ENCODE measurements at places on chromosomes 3 and 15.
A peak's percentile ranks its signal among the peaks of the same experiment; 100 is the strongest.

DNA sequence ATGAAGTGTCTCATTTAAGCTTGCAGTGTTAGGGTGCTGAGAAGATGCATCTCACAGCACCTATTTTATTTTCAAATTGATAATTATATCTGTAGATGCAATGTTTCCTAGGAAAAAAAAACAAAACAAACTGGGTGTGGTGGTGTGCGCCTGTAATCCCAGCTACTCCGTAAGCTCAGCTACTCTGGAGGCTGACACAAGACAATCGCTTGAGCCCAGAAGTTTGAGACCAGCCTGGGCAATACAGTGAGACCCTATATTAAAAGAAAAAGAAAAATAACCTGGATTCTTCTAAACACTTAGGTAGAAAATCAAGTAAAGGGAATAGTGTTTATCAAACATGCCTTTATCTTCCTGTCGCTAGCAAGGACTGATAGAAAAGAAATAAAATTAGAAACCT lies 1.9 kb downstream of the MINDY2 start:
- no peak for DNase-seq

GRCh38 chr15:74278207-74278606 lies 42.1 kb downstream of the CCDC33 start:
- no peak for DNase-seq

- no peak for DNase-seq
Measured at GRCh38 chr15:31409171-31409570, 82.5 kb downstream of the KLF13 start.

DNA sequence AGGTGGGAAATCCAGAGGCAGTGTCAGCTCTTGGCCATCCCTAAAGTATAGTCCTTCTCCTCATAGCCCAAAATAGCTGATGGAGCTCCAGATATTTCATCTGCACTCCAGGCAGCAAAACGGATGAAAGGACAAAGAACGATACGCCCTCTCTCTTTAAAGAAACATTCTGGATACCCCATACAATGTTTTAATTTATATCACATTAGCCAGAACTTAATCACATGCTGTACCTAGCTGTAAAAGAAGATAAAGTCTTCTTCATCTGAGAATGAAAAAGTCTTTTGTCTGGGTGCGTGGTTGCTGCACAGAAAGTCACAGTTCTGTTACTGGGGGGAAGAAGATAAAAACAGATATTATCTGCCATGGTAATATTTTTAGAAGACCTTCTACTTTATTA lies 4.3 kb upstream of the SHC4 start:
- no peak for DNase-seq

DNA sequence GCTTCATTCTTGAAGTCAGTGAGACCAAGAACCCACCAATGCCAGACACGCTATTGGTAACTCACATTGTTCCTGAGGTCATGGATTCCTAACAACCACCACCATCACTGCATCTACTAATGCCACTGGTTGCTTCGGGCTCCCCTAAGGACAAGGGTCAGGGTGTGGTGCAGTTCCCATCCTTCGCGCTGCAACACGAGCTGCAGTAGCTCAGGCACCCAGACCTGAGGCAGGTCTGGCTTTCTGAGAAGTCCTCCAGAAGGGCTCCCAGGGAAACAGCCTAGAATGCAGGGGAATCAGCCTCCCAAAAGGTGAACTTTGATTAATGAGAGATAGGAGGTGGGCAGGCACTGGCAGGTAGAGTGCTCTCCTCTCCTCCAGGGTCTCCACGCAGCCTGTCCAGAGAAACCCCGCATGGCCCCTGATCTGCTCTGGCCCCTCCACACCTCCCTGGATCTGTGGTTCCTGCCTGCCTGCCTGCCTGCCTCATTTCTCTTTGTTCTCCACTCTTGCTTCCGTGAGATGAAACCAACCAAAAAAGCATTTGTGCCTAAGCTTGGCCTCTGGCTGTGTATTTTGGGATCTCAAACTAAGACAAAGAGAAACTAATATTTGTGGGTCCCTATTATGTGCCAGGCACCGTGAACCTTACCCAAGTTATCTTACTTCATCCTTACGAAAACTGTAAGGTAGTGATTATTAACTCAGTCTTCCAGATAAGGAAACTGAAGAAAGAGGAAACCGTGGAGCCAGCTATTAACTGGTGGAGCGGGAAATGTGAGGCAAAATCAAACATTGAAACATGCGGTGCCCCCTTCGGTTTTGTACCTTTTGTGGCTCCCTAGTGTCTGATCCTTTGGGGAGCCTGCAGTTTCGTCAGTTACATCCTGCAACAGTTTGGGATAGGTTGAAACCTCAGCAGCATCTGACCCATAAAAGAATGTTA lies 43.9 kb upstream of the USP3 start:
- no peak for DNase-seq

GRCh38 chr3:176079785-176080184 lies 1117.5 kb downstream of the TBL1XR1 start:
- DNase-seq: no peak

GRCh38 chr3:5187920-5188418 lies 462 bp downstream of the EDEM1 start:
- peak; percentile 32 for DNase-seq

DNA sequence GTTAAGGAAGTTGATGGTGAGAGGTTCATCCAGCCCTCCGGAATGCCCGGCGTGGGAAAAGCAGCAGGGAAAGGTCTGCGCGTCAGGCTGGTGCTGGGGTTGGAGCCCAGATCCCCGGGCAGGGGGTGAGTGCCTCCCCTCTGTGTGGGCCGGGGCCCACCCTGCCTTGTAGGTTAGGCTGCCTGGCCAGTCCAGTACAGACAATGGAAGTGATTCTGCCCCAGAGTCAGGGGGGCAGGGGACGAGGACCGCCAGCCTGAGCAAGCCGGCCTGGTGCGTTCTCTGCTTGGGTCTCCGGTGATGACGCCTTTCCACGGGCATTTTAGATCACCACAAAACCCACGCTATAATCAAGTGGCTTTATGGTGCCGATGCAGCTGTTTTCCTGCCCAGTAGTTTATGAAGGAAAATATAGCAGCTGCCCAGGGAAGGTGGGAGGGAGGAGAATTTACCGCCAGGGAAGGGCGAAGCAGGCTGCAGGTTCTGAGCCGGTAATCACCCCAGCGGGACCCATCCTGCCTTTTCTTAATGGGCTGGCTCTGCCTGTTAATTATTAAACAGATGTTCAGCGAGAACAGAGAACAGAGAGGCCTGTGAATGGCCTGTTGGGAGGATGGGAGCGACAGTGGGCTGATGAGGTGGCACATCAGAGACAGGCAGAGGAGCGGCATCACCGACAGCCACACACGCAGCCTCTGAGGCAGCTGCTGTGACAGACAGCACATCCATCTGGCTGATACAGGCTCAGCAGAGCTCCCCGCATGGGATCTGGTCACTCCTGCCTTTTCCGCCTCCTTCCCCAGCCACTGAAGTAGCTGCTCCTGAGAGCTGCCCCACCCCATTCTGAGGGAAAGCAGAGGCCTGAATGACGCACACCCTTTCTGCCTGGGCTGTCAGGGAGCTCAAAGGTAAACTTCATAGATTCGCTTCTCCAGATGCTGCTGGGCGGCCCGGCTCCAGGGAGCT lies 35.2 kb downstream of the BDH1 start:
- DNase-seq: no peak

- no peak for DNase-seq
Measured at GRCh38 chr3:125398952-125399351, 23.8 kb upstream of the ZNF148 start.

- DNase-seq: no peak
Measured at GRCh38 chr15:75364881-75365280, 3.5 kb downstream of the MAN2C1 start.

- DNase-seq: no peak
Measured at GRCh38 chr3:197960694-197961581, 921 bp downstream of the LMLN start.

GRCh38 chr3:193788189-193788991 lies 195.4 kb downstream of the OPA1 start:
- no peak for DNase-seq

GRCh38 chr15:41494190-41494921 lies 682 bp downstream of the ITPKA start:
- peak; percentile 33 for DNase-seq

GRCh38 chr3:127265581-127265981 lies 22.3 kb downstream of the PRR20G start:
- no peak for DNase-seq

DNA sequence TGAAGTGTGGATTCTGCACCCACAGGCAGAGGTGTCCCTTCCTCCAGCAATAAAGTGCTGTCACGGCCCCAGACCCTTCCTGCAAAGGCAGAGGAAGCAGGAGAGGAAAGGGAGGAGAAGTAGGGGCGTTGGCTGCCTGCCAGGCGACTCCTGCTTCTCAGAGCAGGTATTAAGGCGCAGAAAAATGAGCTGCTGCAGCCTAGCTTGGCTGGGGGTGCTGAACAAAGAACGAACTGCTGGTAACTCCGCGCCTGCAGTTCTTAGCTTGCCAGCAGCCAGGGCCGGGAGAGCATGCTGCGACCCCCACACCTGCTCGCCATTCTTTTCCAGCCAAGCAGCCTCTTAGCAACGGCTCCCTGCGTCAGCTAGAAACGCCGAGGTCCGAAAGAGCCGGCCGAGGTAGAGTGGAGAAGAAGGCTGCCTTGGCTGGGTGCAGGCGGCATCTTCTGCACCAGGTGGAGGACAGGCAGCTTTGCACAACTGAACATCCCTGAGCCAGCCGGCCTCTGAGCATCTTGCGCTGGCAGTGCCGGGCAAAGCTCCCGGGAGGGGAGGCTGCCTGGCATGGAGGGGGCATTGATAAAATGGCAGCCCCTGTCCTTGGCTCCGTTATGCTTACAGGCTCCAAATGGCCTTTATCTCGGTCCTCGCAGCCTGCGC lies 296.0 kb downstream of the MEX3B start:
- DNase-seq: no peak

DNA sequence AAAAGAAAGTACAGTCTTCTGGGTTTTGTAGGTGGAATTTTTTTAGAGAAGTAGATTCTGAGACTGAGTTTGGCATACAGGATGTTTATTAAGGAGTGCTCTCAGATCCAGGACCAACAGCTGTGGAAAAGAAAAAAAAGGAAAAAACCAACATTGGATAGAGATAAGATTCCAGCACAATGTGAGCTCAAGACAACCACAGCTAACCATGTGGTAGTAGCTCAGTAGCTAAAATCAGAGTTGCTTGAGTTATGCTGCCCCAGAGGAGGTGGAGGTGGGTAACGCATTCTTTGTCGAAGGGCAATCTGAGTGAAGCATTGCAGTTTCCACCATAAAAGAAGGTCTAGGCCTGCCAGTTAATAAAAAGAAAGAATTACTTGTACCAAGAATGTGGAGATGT lies 904.3 kb downstream of the NSUN3 start:
- no peak for DNase-seq

DNA sequence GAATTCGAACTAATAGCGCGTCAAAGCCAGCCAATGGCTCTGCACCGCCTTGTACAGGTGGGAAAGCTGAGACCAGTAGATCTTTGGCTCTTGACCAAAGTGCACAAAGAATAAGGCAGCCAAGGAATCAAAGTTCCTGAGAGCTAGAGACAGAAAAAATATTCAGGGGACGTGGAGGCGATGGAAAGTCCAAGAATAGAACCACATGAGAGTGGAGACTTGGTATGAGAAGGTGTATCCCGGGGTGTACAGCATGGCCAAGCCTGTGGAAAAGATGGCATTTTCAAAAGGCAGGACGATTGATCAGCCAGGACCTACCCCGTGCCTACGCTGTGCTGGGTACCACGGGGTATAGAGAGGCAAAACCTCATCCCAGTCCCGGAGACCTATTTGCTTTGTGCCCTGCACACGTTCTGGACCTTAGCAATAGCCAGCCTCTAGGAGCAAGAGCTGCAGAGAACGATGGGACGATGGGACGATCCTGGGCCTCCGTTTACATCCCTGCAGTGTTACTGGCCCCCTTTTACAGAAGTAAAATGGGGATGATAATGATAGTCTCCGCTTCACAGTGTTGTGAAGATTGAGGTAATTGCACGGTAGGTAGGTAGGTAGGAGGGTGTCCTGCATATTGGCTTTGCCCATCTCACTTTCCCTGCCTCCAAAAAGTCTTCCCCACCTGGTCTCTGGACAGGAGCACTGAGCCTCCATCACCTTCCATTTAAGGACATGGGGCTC lies 583 bp upstream of the RBSN start:
- DNase-seq: no peak

DNA sequence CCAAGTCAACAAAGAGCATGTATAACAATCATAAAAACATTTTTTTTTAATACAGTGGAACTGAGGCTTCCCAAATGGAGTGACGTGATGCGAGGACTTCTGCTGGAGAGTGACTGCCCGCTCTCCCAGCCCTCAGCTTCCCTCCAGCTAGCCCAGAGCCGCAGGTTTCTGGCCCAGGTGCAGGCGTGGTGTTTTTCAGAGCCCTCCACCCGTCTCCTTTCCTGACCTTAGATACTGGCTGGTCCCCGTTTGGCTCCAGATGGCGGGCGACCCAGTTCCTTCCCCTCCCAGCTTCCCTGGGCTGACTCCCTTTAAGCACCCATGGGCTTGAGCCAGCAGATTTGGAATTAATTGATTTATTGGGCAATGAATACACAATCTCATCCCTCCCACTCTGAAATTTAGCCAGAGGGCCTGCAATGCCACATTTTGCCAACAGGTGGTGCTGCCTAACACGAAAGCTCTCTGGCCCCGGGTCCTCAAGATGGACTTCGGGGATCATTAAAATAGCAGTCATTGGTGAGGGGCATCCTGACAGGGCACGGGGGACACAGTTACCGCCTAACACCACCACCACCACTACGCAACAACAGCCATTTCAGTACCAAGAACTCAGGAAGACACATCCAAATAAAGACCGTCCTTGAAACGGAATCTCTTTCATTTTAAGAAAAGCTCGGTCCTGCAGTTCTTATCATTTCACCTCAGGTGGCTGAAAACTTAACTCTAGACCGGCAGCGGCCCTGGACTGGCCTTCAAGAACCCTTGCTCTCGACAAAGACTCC lies 47.5 kb upstream of the MUC4 start:
- DNase-seq: peak; percentile 60

- no peak for DNase-seq
Measured at GRCh38 chr3:25412269-25412668, 15.8 kb upstream of the RARB start.

DNA sequence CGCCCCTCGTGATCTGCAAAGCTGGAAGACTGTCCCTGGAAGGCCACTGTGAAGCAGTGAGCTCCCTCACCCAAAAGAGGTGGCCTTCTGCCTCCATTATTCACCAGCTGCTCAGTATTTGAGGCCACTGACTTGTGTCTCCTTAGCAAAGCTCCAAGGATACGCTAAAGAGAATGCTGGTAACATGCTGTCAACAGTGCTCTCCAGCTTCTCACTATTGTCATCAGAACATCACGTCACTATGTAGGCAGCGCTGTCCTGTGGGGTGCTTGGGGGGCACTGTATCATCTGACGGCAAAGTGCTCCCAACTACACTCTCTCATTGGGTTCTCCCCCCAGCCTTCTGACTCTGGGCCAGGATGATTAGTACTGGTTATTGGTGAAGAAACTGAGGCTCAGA lies 14.3 kb downstream of the ITIH4 start:
- DNase-seq: no peak

DNA sequence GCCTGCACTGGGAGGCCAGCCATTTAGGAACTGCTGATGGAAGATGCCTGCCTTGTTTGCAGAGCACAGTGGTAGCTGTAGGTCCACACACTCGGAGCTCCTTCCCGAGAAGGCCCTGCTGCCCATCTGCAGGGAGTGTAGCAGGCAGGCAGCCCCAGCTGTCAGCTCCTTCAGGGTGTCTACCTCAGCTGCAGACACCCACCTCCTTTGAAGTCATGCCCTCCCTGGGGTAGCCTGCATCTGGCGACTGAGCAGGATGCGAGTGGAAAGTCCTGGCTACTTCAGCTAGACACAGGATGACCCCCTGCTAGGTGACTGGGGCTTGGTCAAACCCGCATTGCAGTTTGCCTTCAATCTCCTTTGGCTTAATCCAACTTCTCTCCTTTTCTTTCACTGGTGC lies 93.2 kb upstream of the TLE3 start:
- no peak for DNase-seq
